ENCODE measurements at places on chromosomes 7 and 10.

DNA sequence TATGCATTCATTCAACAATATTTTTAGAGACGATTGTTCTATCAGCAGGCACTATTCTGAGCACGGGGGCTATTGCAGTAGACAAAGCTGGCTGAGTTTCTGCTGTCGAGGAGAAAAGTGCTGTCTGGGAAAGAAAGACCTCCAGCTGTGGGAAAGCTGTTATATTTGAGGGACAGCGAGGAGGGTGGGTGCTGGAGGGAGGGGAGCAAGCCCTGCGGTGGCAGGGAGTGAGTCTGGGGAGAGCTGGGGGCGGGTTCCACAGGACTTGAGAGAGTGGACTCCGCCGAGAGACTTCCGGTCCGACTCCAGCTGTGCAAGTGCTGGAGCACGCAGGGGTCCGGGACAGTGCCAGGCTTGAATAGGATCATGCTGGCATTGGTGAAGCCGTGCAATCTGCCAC is 602.1 kb upstream of the FOXK1 start:
- no peak for DNase-seq
- no peaks in the 10 kb centered on the region for H3K27me3 ChIP-seq
- no peak overlapping the region for H3K27ac ChIP-seq
- no peaks in the 10 kb centered on the region for H3K36me3 ChIP-seq
- H3K4me3 ChIP-seq, result no peak overlapping the region

- no peak overlapping the region for H3K27ac ChIP-seq
- peak; percentile 31 for DNase-seq
- no peaks in the 10 kb centered on the region for H3K4me1 ChIP-seq
Measured at GRCh38 chr10:74683621-74684364, 142.6 kb upstream of the KAT6B start.

DNA sequence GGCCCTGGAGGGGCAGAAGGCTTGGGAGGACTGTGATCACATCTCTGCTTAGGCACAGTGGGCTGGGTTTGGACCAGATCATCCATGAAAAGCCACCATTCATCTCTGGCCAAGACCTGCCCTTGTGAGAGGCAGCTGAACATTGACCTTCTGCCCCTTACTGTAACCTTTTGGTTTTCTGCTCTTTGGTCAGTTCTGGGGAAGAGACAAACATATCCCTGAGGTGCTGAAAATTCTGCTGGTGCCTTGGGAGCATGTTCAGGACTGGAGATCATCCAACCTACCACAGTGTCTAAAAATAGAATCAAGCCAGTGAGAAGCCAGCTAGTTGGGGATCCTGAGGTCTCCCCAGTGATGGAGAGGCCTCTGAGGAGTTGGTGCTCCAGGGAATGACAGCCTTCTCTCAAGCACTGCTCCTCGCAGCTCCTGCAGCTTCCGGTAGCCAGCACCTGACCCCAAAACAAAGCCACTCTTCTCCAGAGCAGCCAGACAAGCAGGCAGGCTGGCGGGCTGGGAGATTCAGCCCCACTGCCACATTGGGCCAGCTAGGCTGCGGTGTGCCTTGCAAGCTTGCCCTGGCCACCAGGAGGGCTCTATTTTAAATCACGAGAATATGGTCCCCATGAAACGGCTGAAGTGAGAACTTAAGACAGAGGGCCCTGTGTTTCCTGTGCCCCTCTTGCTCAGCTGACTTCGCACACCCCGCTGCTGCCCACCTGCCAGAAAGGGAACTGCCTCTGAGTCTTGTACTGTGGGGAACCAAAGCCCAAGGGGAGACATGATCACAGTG is 37.8 kb upstream of the UBE2H start:
- H3K4me3 ChIP-seq, result no peak overlapping the region
- no peaks in the 10 kb centered on the region for H3K4me1 ChIP-seq
- H3K27ac ChIP-seq, result no peak overlapping the region
- no peak for DNase-seq
- no peaks in the 10 kb centered on the region for H3K27me3 ChIP-seq

GRCh38 chr7:55575098-55575497 is 2.8 kb upstream of the VOPP1 start:
- H3K4me3 ChIP-seq, result no peak overlapping the region
- H3K27ac ChIP-seq, result no peak overlapping the region
- H3K4me1 ChIP-seq, result peaks cover 4% of the 10 kb centered on the region
- no peaks in the 10 kb centered on the region for H3K36me3 ChIP-seq
- no peaks in the 10 kb centered on the region for H3K27me3 ChIP-seq

DNA sequence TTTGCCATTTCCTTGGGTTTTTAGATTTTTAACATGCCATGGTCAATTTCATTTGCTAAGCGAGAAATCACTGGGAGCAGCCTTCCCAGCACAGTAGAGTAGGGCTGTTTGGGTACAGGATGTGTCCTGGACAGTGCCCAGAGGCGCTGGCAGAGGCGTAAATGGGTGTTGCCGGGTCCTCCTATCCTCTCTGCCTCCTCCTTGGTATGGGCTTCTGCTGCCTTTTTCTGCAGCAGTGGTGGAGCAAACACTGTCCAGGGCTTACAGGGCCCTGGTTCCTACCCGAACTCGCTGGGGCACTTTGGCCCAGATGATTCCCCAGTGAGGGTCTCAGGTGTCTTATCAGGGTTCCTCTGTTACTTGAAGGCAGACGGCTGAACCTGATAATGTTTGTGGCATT is 298.3 kb downstream of the RPS24 start:
- no peaks in the 10 kb centered on the region for H3K4me1 ChIP-seq
- no peaks in the 10 kb centered on the region for H3K27me3 ChIP-seq
- H3K4me3 ChIP-seq, result no peak overlapping the region
- H3K36me3 ChIP-seq, result no peaks in the 10 kb centered on the region

- DNase-seq, result no peak
- no peaks in the 10 kb centered on the region for H3K4me1 ChIP-seq
- H3K27ac ChIP-seq, result no peak overlapping the region
- no peaks in the 10 kb centered on the region for H3K27me3 ChIP-seq
- H3K4me3 ChIP-seq, result no peak overlapping the region
Measured at GRCh38 chr7:33592718-33593117, 312.6 kb upstream of the BMPER start.

DNA sequence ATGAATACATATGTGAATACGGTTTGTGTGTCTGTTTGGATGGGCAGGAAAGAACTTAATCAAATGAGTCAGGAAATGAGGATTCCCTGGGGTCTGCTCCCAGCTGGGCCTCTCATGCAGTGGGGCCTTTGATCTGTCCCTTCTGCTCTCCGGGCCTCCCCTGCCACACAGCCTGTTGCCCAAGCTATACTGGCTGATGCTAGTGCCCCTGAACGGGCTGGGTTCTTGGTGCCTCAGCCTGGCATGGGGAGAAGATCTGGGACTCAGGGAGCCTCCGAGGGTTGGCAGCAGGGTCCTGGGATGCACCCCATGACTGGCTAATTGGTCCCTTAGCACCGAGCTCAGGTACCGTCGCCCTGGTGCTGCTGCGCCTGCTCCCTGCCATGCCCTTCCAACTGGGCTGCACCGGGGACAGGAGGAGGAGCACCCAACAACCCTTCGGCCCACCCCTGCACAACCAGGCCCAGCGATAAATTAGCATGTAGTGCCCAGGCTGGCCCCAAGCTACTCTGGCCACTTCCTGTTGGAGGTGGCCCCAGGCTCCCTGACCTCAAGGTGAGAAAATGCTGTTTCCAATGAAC is 59.9 kb upstream of the DUSP5 start:
- no peaks in the 10 kb centered on the region for H3K4me1 ChIP-seq
- H3K4me3 ChIP-seq, result no peak overlapping the region
- no peak overlapping the region for H3K27ac ChIP-seq
- no peaks in the 10 kb centered on the region for H3K27me3 ChIP-seq
- no peaks in the 10 kb centered on the region for H3K36me3 ChIP-seq

DNA sequence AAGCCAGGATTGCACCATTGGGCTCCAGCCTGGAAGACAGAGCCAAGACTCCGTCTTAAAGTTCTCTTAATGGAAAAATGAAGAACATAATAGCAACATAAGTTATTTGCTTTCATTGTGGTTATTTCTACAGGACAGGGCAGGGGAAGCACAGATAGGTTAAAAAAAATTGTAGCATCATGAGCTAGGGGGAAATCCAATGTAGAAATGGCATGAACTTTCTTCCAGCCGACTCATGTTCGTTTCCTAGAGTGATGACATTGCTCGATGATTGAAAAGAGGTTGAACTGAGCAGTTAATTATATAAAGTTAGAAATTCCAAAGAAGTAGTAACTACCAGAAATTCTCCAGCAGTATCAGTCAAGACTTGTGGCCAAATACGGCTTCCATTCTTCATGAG is 64.9 kb downstream of the DAGLB start:
- H3K36me3 ChIP-seq, result no peaks in the 10 kb centered on the region
- H3K27ac ChIP-seq, result no peak overlapping the region
- H3K27me3 ChIP-seq, result no peaks in the 10 kb centered on the region
- DNase-seq, result no peak

GRCh38 chr7:27515933-27516332 is 146.8 kb downstream of the HIBADH start:
- no peak overlapping the region for H3K4me3 ChIP-seq
- no peaks in the 10 kb centered on the region for H3K27me3 ChIP-seq
- no peak overlapping the region for H3K27ac ChIP-seq
- H3K4me1 ChIP-seq, result no peaks in the 10 kb centered on the region
- H3K36me3 ChIP-seq, result no peaks in the 10 kb centered on the region

DNA sequence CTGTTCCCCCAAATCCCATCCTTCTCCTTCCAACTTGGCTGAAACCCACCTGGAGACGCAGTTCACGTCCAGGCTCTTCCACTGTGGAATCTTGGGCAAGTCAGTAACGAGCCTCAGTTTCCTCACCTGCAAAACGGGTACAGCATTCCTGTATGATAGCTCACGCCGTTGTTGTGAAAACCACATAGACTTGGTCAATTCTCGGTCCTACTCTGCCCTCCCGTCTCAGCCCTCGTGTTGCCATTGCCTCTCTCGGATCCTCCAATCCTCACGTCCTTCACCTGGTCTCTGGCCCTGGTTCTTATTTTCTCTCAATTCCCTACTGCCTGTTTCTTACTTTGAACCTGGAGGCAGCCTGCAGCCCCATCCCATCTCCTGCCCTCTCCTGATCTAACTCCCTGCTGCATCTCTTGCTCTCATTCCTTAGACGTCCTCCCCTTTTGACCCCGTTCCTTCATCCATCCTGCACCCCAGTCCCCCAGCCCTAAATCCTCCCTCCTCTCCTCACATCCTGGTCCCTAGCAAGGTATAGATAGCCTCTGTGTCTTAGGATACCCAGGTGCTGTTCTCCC is 2.0 kb upstream of the MUC12 start:
- H3K27ac ChIP-seq, result no peak overlapping the region
- H3K4me3 ChIP-seq, result peak overlapping the region; percentile 49
- H3K4me1 ChIP-seq, result peaks cover 12% of the 10 kb centered on the region

- peaks cover 17% of the 10 kb centered on the region for H3K36me3 ChIP-seq
- no peaks in the 10 kb centered on the region for H3K4me1 ChIP-seq
- peak overlapping the region; percentile 45 for H3K4me3 ChIP-seq
- H3K27ac ChIP-seq, result no peak overlapping the region
Measured at GRCh38 chr7:1045069-1046063, 1.0 kb downstream of the GPR146 start.

- no peak overlapping the region for H3K27ac ChIP-seq
- no peak overlapping the region for H3K4me3 ChIP-seq
- no peaks in the 10 kb centered on the region for H3K4me1 ChIP-seq
- no peaks in the 10 kb centered on the region for H3K36me3 ChIP-seq
- no peaks in the 10 kb centered on the region for H3K27me3 ChIP-seq
- DNase-seq, result no peak
Measured at GRCh38 chr10:31678575-31679516, 249.8 kb downstream of the ARHGAP12 start.

- DNase-seq, result no peak
- H3K4me1 ChIP-seq, result no peaks in the 10 kb centered on the region
- peaks cover 2% of the 10 kb centered on the region for H3K36me3 ChIP-seq
Measured at GRCh38 chr10:70212879-70213278, 20.4 kb downstream of the PPA1 start.

- DNase-seq, result peak; percentile 50
- H3K4me1 ChIP-seq, result no peaks in the 10 kb centered on the region
- no peak overlapping the region for H3K4me3 ChIP-seq
- no peaks in the 10 kb centered on the region for H3K36me3 ChIP-seq
- H3K27ac ChIP-seq, result no peak overlapping the region
Measured at GRCh38 chr7:584122-584465, 64.4 kb upstream of the PDGFA start.

DNA sequence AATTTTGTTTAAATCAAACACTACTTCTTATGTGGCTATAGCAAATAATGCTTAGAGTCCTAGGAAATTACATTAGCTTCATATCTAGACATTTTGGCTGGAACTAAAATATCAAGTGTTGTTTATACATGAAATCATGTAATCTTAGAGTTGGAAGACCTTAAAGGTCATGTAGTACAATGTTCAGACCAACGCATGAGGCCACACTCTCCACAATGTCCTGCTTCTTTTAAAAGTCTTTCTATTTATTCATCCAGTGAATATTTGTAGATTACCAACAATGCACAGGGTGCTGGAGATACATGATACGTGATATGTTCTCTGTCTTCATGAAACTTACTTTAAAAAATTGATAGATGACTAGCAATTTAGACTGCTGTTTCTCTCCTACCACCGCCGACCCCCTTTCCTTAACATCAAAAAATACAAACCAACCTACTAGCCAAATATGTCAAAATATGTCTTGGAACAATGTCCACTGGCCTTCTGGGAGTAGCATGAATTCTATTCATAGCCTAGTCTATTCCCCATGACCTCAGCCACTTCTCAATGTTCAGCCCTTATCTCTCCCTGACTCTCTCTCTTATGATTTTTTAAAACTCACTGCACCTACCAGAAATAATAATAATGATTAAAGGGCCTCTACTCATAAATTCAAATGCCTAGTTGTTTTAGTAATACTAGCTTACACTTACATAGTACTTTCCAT is 59.5 kb upstream of the CAV2 start:
- no peaks in the 10 kb centered on the region for H3K36me3 ChIP-seq
- H3K27me3 ChIP-seq, result no peaks in the 10 kb centered on the region
- no peak overlapping the region for H3K4me3 ChIP-seq
- H3K27ac ChIP-seq, result no peak overlapping the region
- no peak for DNase-seq
- H3K4me1 ChIP-seq, result no peaks in the 10 kb centered on the region

- DNase-seq, result no peak
- no peaks in the 10 kb centered on the region for H3K4me1 ChIP-seq
- H3K36me3 ChIP-seq, result no peaks in the 10 kb centered on the region
- H3K27me3 ChIP-seq, result no peaks in the 10 kb centered on the region
Measured at GRCh38 chr7:112995059-112995824, 91.4 kb downstream of the GPR85 start.

- no peak overlapping the region for H3K4me3 ChIP-seq
- H3K4me1 ChIP-seq, result peaks cover 10% of the 10 kb centered on the region
Measured at GRCh38 chr10:113045147-113046055, 95.4 kb downstream of the TCF7L2 start.

- no peaks in the 10 kb centered on the region for H3K36me3 ChIP-seq
- no peak overlapping the region for H3K27ac ChIP-seq
- no peak for DNase-seq
- H3K27me3 ChIP-seq, result no peaks in the 10 kb centered on the region
- H3K4me3 ChIP-seq, result no peak overlapping the region
- no peaks in the 10 kb centered on the region for H3K4me1 ChIP-seq
Measured at GRCh38 chr7:141528399-141528798, 22.8 kb upstream of the AGK start.

- H3K36me3 ChIP-seq, result no peaks in the 10 kb centered on the region
- no peaks in the 10 kb centered on the region for H3K27me3 ChIP-seq
Measured at GRCh38 chr10:97943294-97943693, 87.1 kb downstream of the CRTAC1 start.
